GM23338 (cell line): ENCODE measurements at places on chromosomes 2 and 18. TPM values are rescaled to one million over a fixed set of nuclear protein-coding genes. Genes with fewer than 3 reads are reported as not detected.

DNA sequence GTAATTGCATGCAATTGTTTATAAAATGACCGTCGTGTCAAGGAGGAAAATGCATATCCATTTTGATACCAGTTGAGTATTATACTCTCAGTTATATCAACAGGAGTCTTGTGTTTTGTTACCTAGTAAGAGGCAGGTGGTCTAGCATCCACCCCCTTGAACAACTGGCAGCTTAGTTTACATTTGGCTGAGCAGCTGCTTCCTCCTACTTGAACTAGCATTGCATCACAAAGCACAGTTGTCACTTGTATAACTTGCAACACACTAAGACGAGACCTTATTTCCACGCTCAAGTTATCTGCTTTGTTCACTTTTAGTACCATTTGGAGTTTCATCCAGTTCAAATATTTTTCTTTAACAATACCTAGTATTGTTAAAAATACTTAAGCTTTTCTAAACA, 75.4 kb upstream of the UBE2E3 start:
- H3K4me1 ChIP-seq: peaks cover 29% of the 10 kb centered on the region
- H3K36me3 ChIP-seq: no peaks in the 10 kb centered on the region
- peak; percentile 71 for DNase-seq
- H3K27me3 ChIP-seq: no peaks in the 10 kb centered on the region

DNA sequence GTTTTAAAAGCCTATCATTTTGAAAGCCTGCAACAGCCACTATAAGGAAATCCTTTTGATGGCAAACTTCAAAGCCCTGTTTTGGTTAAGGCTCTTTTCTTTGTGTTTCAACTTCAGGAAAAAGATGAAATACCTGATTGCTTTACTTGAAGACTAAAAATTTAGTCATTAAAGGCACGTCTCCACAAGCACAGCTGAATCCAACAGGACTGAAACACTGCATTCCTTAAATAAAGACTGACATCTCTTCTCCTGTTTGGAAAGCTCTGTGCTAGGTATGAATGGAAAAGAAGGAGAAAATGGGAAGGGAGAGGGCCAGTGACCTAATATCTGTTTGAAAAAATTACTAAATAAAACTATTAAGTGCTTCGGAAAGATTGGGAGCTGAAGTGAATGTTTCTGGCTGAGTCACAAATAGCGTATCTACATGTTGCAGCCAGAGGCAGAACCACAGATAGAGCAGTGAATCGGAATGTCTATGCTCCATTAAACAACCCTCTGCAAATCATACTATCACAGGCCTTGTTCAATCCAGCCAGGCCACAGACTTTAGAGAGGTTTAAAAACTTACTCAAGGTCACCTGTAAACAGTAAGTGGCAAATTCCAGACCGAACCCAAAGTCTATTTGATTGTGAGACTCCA, 21.1 kb upstream of the RALBP1 start:
- no peak overlapping the region for H3K27ac ChIP-seq
- no peak for DNase-seq
- no peak overlapping the region for H3K4me3 ChIP-seq
- H3K36me3 ChIP-seq: no peaks in the 10 kb centered on the region
- no peaks in the 10 kb centered on the region for H3K27me3 ChIP-seq

CPLX4 gene
- polyA plus RNA-seq: not detected in 2 replicates

GRCh38 chr2:133814890-133815289, 246.6 kb upstream of the NCKAP5 start:
- DNase-seq: no peak
- H3K27me3 ChIP-seq: no peaks in the 10 kb centered on the region
- H3K4me1 ChIP-seq: peaks cover 3% of the 10 kb centered on the region
- H3K27ac ChIP-seq: no peak overlapping the region

- H3K4me3 ChIP-seq: no peak overlapping the region
- no peaks in the 10 kb centered on the region for H3K27me3 ChIP-seq
- no peaks in the 10 kb centered on the region for H3K36me3 ChIP-seq
- no peak for DNase-seq
These were observed 55.1 kb downstream of the ROCK1 start for GRCh38 chr18:21056545-21056944.

TXNDC2 gene
- 0.16 TPM in 1 of 2 replicates, not detected in the other for polyA plus RNA-seq
